Activated naive CD4-positive, alpha-beta T cell treated with anti-CD3 and anti-CD28 coated beads for 36 hours (primary cell): ENCODE measurements at places on chromosomes 3 and 15. TPM values are rescaled to one million over a fixed set of nuclear protein-coding genes. Genes with fewer than 3 reads are reported as not detected.

DNA sequence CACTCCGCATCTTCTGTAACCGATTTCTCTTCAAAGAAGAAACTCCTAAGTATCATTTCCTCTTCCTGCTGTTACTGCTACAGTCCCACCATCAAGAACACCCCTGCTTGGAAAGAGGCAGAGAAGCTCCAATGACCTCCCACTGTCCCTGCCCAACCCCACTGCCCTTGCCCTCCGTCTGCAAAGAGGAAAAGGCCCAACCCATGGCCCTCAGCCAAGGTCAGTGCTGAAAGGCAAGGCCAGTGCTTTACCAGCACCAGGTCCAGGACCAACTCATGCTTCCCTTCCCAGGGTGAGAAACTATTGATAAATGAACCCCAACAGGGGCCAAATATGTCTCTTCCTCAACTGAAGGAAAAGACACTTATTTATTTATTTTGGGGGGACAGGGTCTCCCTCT is 22.5 kb downstream of the FAM240A start:
- DNase-seq: no peak

DNA sequence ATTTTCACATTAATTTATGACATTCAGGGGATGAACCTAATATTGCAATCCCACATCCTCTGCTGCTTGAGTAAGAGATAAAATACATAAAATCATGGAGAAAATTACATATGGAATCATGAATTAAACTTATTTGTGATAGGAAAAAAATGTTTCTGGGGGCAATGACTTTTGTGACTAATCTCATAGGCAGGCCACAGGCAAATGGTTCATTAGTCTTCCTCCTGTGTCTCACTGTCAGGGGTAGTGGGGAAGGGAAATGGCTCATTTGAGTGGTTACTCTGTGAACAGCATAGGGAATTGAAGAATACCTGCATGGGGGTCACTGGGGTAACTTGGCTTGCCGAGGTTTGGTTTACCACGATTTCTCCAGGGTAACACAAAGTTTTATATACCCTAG is 72.0 kb downstream of the TFG start:
- DNase-seq: no peak

DNA sequence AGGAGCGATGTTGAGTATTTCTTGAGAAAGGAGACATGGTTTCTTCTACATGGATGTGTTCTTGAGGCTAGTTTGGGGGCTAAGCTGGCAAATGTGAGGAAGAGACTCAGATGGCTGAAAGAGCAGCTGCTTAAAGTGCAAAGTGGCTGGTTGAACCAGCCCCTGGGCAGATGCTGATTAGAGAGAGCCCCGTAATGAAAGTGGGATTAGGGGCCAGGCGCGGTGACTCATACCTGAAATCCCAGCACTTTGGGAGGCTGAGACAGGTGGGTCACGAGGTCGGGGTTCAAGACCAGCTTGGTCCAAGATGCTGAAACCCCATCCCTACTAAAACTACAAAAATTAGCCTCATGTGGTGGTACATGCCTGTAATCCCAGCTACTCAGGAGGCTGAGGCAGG is 75.0 kb upstream of the GCNT3 start:
- no peak for DNase-seq

- DNase-seq: no peak
These were observed 239.2 kb upstream of the UMPS start for GRCh38 chr3:124491098-124491497.

DNA sequence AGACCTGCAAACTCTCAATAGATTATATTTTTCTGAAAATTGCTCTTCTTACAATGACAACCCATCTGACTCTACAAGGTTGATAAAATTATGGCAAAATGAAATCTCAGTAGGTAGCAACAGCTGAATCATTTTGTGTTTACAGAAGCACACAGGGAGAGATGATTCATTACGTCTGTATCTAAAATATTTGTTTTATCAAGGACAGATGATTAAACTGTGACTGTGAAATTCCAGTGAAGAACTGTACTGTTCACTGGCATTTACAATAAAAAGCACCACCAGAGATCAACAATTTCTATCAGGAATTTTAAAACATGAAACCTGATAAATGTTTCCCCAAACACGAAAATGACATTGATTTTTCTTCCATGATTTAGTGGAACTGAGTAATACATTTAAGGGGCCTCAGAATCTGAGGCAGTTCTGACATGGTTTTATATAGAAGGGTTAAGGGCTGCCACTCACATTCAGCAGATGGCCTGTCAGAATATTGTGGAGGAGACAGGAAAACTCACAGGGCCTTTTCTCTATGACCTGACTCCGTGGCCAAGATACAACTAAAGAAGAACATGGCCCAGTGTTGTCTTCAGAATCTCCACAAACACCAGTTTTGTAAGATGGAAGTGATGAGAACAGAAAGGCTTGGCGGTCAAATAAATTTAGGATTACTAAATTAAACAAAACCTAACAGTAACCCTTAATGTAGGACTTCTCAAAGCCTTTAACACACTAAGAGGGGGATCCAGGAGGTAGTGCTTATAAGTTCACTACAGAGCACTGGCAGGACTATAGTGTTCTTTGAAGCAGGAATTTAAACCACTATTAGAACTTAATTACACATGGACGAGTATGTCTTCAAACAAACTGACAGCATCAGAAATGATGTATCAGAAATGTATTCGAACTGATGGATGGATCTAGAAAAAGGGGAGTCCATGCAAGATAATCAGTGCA is 25.9 kb downstream of the RAD18 start:
- no peak for DNase-seq

- DNase-seq: no peak
These were observed 70.0 kb upstream of the SKOR1 start for GRCh38 chr15:67755264-67755663.

DNA sequence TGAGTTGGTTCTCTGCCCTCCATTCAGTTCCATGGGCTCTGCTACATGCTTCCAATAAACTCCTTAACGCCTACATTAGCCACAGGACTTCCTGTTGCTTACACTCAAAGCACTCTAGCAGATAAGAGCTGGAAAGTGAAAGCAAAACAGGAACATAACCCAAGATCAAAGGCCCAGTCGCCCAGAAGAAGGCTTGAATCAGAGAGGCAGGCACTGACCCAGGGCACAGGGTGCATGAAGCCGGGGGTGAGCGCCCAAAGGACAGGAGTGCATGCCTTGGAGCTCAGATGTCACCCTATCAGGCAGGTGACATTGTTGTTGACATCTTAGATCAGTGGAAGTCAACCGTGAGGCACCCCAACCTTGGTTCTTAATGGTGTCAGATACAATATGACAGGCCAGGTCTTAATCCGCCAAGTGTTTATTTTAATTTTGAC is 235.1 kb downstream of the UACA start:
- DNase-seq: peak; percentile 78

DNA sequence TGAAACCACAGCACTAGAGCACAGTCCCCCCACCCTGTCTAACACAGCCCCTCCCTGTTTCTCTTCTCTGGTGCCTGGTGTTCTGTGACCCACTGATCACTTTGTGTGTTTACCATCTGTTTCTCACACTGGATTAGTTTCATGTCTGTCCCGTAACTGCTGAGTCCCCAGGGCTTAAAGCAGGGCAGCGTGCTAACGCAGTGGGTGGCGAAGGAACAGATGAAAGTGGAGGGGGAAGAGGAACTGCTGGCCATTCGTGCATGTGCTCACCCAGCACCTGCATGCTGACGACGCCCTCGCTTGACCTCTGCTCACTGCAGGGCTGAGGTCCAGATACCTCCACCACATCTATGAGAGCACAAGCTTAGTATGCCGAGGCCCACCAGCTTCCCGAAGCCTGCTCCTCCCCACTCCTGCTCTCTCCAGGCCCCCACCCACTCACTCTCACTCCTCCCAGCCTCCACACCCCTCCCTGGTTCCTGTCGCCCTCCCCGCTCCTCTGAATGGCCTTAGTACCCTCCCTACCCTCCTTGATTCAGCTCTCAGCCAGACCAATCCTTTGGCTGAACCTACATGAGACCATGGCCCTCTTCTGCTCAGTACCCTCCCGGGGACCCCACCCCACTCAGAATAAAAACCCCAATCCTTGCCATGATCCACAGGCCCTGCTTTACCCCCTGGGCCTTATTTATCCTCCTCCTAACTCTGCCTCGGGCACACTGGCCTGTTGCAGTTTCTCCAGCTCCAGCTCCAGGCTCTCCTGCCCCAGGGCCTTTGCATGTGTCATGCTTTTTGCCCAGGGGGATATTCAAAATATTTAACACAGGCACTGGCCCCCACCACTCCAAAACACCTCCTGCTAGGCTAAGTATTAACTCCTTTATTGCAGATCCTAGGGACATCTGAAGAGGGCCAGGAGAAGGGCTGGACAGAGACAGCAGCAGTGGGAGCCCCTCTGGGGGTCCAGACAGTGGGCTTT is 15.1 kb upstream of the IQSEC1 start:
- DNase-seq: no peak

Gene CAND2
- 2.7 TPM for total RNA-seq

Gene CLDN1
- 0.96 TPM for total RNA-seq
